ENCODE measurements at places on chromosomes 3 and 15. TPM values are rescaled to one million over a fixed set of nuclear protein-coding genes. Genes with fewer than 3 reads are reported as not detected.

DNA sequence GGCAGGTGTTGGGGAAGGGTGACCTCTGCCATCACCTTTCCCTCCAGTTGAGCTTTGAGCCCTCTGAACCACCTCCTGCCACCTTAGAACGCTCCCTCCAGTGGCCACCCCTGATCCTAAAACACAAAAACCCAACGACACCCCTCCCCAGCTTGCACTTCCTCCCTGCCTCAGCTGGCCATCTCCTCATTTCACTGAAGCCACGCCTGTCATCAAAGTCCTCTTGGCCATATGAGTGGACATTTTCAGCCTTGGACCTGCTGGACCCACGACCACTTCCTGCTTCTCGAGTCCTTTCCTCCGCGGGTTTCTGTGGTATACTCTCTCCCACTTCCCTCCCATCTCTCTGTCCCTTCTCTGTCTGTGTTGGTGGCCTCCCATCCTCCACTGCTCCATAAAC, 48.5 kb upstream of the NR2C2 start:
- no peak for DNase-seq

DNA sequence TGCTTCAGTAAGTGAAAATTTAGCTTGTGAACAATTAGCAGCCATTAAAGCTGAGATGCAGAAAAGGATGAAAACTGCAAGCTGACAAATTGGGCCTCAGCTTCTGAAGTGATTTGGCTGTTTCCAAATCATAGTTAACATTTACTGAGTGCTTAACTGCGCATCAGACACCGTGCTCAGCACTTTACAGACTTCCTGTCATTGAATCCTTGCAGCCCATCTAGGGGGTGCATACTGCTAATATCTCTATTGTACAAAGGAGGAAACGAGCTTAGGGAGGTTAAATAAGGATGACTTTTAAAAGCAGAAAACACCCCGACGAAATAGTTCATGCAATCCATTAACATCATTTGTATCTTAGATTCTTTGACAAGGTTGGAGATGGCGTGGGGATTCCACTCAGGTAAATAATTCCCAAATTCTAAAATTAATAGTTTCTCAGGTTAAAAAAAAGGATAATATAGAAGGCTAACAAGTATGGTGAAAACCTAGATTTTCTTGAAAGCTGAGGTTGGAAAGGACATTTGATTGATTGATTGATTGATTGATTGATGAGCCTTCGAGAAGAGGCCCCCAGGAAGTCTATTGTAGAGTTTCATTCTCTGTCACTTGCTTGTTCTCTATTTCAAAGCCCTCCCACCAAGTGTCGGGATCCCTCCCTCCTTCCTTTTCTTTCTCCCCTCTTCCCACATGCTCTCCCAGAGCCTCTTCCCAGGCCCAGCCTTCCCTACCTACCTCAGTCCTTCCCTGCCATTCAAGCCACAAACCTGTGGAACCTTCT, 23.5 kb upstream of the EPHB3 start:
- no peak for DNase-seq

DNA sequence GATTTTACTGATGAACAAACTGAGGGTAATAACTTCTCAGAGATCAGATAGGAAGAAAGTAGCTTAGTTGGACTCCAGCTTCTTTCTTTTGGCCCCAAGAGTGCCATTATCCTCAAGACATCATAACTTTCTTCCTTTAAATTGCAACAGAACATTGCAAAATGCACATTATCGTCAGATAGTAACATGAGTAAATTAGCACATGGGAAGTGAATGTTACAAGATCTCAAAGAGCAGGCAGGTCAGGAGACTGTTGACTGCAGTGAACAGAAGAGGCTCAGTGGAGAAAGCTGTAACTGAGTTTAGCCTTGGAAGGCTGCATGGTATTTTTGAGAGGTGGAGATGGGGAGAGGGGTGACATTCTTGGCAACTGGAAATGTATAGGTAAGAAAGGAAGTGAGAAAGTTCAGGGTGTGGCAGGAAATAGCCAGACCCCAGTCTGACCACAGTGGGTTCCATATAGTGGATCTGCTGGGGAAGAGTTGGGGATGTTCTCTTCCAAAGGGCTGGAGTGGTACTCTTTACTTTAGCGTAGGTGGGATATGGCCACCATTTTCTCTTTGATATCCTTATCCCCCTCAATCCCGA, 307.7 kb downstream of the RPLP1 start:
- DNase-seq: no peak

DNA sequence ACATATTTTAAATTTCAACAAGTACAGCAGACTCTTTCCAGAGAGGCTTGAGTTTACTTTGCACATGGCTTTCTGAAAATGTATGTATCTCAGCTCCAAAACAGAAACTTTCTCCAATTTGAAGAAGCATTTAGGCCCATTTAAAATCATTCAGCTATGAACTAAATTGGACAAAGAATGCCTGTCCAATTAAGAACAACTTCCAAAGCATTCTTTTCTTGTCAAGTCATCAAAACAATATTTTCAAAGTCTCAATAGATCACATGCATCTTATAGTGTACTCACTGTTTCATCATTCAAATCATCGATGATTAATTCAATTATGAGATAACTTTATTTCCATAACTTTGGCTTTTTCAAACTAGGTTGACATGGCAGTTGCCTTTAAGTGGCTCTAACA, 95.2 kb downstream of the KBTBD8 start:
- DNase-seq: no peak

- no peak for DNase-seq
These were observed 15.4 kb upstream of the CFAP20DC start for GRCh38 chr3:59065240-59065639.

GRCh38 chr3:20394243-20394642, 208.2 kb upstream of the SGO1 start:
- DNase-seq: no peak

- no peak for DNase-seq
These were observed 157.5 kb downstream of the PDZRN3 start for GRCh38 chr3:73467211-73467610.

DNA sequence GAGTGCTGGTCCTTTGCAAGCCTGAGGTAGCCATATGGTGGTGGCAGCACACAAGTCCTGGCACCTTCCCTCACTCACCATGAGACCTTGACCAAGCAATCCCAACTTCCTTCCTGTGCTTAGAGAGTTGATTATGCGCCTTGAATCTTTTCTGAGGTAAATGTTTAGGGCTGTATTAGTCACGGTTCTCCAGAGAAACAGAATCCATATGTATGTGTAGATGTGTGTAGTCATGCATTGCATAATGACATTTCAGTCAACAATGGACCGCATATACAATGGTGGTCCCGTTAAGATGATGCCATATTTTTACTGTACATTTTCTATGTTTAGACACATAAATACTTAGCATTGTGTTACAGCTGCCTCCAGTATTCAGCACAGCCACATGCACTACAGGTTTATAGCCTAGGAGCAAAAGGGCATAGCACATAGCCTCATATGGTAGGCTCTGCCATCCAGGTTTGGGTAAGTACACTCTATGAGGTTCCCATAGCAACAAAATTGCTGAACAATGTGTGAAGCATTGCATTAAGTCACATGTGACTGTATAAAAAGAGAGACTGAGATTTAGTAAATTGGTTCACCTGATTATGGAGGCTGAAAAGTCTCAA, 20.2 kb upstream of the NUP210 start:
- no peak for DNase-seq

DNA sequence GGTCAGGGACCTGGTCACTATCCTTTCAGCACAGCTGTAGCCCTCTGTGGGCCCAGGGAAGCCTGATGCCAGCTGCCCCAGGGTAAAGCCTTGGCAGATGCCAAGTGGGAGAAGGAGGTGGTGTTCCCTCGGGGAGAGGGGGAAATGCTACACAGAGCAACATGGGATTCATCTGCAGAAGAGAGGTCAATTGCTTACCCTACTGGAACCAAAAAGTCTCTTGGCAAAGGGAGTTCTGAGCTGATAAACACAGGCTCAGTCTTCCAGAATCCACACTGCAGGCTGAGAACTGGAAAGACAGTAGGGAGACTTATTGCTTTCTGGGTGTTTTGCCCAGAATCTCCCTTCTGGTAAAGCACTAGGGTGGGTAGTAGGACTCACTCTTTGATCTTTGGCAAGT, 100.1 kb upstream of the NEO1 start:
- no peak for DNase-seq

- no peak for DNase-seq
These were observed 87.8 kb downstream of the TOP2B start for GRCh38 chr3:25576831-25577454.

DNA sequence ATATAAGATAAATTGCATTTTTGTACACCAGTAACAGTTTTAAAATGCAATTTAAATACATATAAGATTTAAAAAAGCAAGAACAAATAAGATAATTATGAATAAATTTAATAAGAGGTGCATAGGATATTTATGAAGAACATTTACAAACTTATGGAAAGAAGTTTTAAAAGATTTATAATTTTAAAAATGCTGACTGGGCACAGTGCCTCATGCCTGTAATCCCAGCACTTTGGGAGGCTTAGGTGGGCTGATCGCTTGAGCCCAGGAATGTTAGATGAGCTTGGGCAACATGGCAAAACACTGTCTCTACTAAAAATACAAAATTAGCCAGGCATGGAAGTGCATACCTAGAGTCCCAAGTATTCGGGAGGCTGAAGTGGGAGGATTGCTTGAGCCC, 37.8 kb downstream of the EOMES start:
- no peak for DNase-seq

GRCh38 chr3:152455989-152456388, 187.3 kb downstream of the MBNL1 start:
- no peak for DNase-seq

GRCh38 chr3:12265508-12265907, 23.4 kb upstream of the PPARG start:
- no peak for DNase-seq

- DNase-seq: no peak
These were observed 51.6 kb downstream of the TRPM1 start for GRCh38 chr15:31049682-31050615.

- DNase-seq: no peak
These were observed 15.3 kb upstream of the SEMA3F start for GRCh38 chr3:50139718-50140423.

DNA sequence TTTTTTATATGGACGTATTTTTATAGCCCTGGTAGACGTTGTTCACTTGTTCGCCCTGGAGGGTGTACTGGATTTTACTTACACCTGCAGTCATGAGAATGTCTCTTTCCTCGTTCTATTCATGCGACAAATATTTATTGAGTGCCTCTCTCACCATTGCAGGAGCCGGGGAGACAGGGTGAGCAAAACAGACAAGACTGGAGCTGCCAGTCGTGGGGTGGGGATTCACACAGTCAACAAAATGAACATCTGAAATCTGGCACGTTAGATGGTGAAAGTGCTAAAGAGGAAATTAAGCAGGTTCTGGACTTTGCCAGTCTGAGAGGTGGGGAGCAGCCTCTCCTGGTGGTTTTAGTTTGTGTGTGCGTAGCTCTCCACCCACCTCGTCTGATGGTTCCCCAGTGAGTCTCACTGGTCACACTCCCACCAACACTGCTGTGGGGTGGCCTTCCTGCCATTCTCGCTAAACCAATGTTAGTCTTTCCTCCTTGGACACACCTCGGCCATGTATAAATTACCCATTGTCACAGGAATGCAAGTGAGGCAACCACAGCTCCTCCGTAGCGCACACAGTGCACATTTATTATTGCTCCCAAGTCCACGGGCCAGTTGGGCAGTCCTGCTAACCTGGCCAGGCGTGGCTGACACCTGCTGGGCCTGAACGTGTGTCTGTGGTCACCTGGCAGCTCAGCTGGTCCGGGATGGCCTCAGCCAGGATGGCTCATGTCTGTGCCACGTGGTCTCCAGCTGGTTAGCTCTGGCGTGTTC, 31.5 kb downstream of the FBLN2 start:
- DNase-seq: no peak

DNA sequence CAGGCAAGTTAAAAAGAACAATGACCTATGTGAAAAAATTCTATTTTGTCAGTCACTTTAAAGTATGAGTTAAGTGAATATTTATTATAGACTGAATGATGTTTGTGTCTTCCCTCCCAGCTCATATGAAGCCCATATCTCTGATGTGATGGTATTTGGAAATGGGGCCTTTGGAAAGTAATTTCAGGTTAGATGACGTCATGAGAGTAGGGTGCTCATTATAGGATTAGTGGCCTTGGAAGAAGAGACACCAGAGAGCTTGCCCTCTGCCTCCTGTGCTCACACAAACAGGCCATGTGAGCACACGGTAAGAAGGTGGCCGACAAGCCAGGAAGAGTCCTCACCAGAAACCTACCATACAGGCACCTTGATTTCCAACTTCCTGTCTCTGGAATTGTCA, 138.8 kb upstream of the TNIK start:
- DNase-seq: no peak

DNA sequence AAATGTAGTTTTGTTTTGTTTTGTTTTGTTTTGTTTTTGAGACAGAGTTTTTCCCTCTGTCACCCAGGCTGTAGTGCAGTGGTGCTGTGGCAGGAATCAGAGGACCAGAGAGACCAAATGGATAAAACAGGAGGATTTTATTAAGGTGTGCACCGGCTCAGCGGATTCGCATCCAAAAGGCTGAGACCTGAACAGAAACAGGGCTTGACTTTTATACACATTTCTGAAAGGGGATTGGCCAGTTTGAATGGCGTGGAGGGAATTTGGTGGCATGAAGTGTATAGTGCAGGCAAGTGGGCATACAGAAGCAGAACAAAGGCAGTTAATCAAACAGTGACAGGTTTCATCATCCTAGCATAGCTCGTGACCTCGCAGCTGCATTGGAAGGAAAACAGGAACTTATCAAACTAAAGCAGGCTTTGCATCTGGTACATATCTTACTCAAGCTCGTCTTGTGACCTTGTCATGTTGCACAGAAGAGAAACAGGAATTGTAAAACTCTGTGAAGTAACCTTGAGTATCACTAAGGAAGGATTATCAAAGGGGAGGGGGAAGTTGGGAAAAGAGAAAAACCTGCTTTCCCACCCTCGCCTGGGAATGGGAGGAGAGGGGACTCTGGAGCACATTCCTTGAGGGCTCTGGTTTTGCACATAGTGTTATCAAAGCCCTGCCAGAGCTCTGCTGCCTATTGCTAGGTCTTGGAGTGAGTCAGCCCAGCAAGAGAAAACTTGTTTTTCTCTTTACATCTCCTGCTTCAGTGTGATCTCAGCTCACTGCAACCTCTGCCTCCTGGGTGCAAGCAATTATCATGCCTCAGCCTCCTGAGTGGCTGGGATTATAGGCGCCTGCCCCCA, 38.5 kb downstream of the C3orf62 start:
- DNase-seq: no peak

- no peak for DNase-seq
These were observed 61.8 kb downstream of the RUBCN start for GRCh38 chr3:197674741-197675562.

- peak; percentile 64 for DNase-seq
These were observed 17.1 kb upstream of the DUSP7 start for GRCh38 chr3:52073490-52073889.

GRCh38 chr15:57112178-57112577, 193.7 kb downstream of the TCF12 start:
- no peak for DNase-seq

GRCh38 chr3:170164717-170165116, 16.8 kb downstream of the PHC3 start:
- no peak for DNase-seq

Gene PLOD2
- total RNA-seq: 39.0 TPM

Gene ATP6V1A
- 30.5 TPM for total RNA-seq

Gene CILP
- 31.1 TPM for total RNA-seq

Gene TTC21A
- total RNA-seq: 1.8 TPM

Gene DCLK3
- total RNA-seq: 0.21 TPM

Gene ALDH1L1
- 20.2 TPM for total RNA-seq
